ENCODE measurements at places on chromosomes 7 and 10.

GRCh38 chr10:114243661-114244060 is 4.6 kb downstream of the VWA2 start:
- no peak for DNase-seq

DNA sequence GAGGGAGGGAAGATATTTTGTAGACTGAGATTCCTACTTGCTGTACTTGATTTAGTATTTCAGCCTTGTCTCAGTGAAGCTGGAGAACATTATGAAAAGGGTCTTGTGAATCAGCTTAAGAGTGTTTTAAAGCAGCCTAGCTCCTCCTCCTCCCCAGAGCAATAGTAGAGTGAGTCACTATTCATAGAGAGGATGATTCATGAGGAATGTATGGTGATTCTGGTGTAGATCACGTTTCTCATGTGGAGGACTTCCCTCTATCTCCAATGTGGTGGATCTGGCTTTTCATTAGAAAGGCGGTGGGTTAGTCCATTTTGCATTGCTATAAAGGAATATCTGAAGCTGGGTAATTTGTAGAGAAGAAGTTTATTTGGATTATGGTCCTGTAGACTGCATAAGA is 340.1 kb upstream of the CHRM2 start:
- no peak for DNase-seq

GRCh38 chr10:35542303-35542702 is 62.8 kb upstream of the GJD4 start:
- DNase-seq = no peak

- no peak for DNase-seq
These were observed 90.9 kb downstream of the MLLT10 start for GRCh38 chr10:21624951-21625350.

DNA sequence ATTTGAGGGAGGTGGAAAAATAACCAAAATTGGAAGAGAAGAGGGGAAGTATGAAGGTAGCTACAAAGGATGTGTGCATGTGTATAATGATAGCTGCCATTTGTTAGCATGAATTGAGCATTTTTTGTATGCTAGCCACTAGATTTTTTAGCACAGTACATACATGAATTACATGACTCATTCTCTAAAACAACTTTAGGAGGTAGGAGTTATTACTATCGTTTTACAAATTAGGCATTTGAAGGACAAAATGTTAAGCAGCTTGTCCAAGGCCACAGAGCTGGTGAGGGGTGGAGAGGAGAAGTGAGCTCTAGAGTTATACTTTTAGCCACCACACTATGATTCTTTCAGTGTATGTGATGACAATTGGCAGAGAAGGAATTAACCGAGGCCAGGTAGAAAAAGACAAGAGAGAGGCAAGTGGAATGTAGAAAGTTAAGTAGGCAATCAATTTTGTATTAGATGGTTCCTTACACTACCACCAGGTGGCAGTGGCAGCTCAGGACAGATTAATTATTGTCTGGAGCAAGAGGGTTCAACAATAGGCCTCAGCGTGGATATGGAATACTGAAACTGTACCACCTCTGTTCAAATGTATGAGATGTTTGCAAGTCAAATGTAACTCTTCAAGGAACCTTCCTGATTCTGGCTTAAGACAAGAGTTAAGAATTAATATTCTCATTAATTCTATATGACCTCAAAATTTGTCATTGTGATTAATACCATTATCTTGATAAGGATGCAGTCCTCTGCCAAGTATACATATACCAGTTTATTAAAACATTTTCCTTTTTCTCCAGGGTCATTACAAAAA is 128.0 kb downstream of the MBL2 start:
- peak; percentile 0 for DNase-seq

- DNase-seq = no peak
These were observed 77.9 kb downstream of the MRPL32 start for GRCh38 chr7:43010061-43010460.

- no peak for DNase-seq
These were observed 25.8 kb downstream of the DENND10 start for GRCh38 chr10:119129721-119130120.

- DNase-seq = no peak
These were observed 94.0 kb downstream of the ADARB2 start for GRCh38 chr10:1643161-1643907.

DNA sequence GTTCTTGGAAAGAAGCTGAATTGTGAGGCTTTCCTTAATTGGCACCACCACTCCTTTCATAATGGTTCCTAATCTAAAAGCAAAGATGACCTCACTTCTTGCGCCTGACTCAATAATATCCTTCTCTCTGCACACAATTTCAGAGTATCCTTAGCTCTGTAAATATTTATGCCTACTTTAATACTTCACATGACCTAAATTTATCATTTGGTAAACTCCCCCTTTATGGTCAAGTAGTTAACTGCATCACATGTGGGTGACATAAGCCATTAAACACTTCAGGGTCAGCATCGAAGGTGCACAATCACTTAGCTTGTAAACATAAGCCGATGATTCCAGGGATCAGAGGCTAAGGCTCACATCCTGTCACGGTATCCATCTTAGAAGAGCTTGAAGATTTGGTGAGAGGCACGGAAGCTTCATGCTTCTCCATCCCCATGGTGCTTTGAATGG is 7.3 kb upstream of the RHOBTB1 start:
- no peak for DNase-seq

GRCh38 chr10:125797424-125797823 is 21.8 kb upstream of the MMP21 start:
- no peak for DNase-seq

- DNase-seq = no peak
These were observed 95.8 kb upstream of the COL1A2 start for GRCh38 chr7:94298943-94299342.

DNA sequence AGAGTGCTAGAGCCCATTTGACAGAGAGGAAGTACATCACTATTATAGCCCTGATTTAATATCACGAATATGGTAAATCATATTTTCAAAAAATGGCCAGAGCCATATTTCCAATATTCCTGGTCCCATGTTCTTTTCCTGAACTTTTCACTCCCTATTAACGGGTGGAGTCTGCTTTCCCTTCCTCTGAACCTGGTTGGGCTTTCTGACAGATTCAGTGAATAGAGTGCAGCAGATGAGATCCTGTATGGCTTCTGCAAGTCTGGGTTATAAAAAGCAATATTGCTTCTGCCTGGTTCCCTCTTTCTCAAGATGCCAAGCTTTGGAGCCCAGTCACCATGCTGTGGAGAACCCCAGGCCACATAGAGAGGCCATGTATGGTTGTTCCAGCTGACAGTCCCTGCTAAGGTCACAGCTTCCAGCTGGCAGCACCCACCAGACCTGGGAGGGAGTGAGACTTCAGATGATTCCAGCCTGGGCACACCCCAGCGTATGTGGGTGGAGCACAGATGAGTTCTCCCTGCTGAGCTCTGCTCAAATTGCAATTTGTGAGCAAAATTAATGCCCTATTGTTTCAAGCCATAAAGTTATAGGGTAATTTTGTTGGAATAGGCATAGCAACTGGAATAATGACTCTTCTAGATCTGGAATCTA is 17.9 kb upstream of the CHCHD3 start:
- no peak for DNase-seq

- peak; percentile 75 for DNase-seq
These were observed 346.6 kb upstream of the KLF6 start for GRCh38 chr10:4131407-4132215.

- no peak for DNase-seq
These were observed 56.8 kb downstream of the PARP12 start for GRCh38 chr7:140005754-140006503.

DNA sequence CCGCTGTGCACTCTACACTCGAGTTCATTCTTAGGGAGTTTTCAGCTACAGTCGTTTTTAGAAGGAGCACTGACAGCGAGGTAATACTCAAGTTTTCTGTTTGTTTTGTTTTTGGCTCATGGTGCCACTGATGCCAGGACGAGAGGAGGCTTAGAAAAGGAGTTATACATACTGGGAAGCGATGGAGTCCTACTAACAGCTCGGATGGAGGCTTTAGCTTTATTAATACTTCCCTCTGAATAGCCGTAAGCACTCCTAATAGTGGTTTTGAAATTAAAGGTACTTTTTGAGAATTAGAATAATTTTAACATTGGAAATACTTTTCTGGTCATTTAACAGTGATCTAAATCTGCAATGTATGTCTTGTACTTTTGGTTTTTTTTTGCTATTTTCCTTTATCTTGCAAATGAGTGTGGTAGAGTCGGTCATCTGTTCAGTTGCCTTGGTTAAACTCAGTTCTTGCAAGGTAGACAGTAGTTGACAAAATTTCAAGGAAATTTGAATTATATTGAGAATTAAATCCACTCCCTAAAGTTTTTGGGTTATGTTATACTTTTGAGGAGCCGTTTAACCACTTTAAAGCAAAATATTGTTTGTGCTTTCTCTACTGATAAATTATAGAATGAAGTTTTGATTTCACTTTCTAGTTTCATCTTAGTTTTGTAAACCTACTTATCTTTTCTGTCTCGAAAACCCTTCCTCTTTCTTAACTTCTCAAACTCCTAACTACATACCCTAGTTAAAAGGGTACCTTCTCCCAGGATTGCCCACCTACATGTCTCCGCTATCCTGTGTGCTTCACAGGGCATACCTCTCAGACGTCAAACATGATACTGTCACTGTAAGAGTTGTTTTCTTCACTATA is 1.5 kb downstream of the HBP1 start:
- DNase-seq = peak; percentile 32

GRCh38 chr10:132780356-132780755 is 5.6 kb downstream of the NKX6-2 start:
- no peak for DNase-seq

DNA sequence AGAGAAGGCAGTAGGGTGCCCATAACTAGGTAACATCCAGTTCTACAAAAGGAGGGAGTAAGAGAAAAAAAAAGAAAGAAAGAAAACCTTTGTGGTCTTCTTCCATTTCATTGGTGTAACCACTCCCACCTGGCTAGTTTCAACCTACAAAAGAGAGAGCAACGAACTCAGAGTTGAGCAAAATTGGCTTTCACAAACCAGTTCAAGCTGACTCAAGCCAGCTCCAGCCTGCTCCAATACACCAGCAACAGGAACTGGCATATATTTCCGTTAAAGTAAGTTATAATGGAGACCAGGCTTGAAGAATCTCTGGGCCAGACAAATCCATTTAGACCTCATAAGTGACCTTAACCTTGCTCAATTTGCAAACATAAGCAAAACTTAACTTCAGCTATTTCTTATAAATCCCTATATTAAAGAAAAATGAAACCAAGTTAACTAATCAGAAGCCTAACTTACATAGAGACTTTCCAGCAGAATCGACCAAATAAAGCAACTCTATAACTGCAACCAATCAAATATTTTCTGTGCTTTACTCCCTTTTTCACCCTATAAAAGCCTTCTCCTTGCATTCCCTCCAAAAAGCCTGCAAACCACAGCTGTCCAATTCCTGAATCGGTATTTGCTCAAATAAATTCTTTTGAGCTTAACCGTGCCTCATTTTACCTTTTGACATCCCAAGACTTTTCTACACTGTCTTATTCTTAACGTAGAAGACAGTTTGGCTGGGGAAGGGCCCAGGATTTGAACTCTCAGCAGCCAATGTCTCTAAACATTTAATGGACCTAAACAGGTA is 10.1 kb downstream of the ANKRD22 start:
- no peak for DNase-seq

GRCh38 chr7:26538689-26539088 is 247.0 kb downstream of the SNX10 start:
- DNase-seq = no peak

DNA sequence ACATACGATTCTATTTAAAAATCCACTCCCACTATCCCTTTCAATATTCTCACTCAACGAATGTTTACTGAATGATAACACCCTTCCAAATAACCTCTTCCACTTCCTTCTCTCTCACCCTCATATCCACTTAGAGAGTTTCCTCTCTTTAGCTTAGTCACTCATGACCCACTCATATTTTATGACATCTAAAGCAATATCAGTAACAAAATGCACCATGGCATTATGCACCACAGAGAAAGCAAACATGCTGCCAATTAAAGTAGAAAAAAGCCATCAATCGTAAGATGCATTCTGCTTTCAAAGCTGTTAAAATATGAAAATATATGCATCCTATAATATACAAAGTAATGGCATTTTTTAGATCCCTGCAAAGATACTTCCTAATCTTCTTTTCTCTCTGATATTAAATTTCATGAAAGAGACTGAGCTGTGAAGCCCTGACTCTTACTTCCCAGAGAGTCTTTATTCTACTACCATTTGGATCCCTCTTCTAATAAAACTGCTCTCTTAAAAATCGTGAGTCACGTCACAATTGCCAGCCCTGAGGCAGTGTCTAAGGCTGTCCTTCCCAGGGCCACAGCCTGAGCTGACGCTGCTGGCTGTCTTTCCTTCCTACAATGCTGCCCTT is 283.0 kb upstream of the KLF6 start:
- DNase-seq = no peak

DNA sequence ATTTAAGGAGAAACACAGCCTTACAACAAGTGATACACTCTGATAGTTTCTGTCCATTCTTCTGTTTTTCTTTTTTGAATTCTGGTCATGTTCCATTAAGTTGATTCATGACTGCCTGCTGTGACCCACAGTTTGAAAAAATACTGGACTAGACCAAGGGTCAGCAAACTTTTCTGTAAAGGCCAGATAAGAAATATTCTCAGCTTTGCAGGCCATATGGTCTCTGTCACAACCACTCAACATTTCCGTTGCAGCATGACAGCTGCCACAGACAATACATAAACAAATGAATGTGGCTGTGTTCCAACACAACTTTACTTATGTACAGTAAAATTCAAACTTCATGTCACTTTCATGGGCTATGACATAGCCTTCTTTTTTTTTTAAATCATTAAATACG is 156.7 kb downstream of the PLXNA4 start:
- no peak for DNase-seq

DNA sequence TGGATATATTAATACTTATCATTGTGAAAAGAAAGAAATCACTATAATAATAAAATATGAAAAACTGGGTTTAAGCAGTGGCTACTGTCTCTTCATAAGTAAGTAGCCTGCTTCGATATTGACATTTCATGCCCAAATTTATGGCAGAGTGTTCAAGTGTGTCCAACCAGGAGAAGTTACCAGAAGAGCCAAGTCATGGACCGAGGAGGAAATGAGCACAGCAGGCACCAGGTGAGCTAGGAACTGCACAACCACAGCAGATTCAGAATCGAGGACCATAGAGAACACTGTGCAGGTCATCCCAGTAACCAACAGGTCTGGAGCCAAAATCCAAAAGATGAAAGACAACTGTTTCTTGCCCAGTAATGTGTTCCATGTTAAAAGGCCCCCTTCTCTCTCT is 79.9 kb upstream of the ABCB5 start:
- no peak for DNase-seq

- DNase-seq = no peak
These were observed 99.4 kb downstream of the GRM8 start for GRCh38 chr7:127153315-127153714.

DNA sequence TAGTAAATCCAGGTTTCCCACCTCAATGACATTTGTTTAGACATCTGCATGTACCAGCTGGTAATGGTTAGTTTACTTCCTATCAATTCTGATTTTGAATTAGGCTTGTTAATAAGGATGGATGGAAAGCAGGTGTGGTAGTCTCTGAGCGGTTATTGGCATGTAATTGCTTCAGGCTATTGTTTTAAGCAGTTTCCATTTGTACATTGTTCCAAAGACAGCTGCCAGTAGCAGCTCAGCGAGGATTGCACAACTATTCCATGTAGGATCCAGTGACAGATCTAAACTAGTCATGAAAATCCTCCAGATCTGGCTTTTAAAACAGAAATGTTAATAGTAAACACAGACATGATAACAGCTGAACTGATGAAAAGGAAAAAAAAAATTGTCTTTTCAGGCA is 436.0 kb upstream of the ADARB2 start:
- no peak for DNase-seq

Data from naive B cell (primary cell).